ENCODE measurements at places on chromosomes 4 and X.

GRCh38 chr4:33116871-33117270 is 2396.7 kb downstream of the PCDH7 start:
- peak; percentile 33 for DNase-seq

DNA sequence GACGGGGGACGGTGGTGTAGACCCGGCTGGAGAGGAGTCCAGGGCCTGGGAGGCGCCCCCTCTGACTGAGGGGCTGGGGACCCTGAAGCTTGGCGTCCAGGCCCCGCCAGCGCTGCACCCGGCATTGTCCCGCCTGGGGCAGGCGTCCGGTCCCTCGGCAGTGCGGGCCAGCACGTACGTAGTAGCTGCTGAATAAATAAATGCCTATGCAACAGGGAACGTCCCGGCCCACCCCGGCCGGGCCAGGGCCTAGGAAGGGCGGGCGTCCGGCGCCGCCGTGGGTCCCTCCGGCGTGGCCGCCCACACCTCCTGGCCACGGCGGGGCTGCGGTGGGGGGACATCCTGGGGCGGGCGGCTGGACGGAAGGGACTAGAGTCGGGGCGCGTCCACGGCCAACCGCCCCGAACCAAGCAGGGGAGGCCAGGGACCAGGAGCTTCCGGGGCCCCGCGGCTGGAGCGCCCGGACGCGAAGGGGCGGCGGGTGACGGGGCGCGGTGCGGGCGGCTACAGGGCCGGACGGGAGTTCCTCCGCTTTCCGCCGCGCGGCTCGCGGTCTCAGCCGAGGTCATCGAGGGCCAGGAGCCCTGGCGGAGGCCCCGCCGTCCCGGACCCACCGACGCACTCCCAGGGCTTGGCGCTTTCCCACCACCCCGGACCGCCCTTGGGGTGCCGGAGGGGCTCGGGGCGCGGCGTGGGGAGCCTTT is 886 bp upstream of the WWC2 start:
- DNase-seq: peak; percentile 75

DNA sequence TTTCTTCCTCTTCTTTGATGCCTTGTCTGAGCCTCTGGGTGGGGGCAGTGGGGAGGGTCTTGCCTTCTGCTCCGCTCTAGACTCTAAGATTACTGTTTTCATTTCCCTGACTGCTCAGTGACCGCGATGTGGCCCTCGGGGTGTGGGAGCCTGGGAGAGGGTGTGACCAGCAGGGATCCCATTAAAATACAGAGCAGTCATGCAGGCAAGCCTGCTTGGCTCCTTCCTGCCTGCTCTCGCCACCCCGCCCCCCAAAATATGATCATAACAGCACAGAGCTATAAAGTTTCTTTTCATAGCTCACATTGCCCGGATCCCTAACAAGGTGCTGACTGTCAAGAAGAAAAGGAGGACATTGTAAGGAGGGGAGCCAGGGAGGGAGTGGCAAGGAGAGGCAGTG is 332.9 kb downstream of the RAB28 start:
- DNase-seq: no peak

DNA sequence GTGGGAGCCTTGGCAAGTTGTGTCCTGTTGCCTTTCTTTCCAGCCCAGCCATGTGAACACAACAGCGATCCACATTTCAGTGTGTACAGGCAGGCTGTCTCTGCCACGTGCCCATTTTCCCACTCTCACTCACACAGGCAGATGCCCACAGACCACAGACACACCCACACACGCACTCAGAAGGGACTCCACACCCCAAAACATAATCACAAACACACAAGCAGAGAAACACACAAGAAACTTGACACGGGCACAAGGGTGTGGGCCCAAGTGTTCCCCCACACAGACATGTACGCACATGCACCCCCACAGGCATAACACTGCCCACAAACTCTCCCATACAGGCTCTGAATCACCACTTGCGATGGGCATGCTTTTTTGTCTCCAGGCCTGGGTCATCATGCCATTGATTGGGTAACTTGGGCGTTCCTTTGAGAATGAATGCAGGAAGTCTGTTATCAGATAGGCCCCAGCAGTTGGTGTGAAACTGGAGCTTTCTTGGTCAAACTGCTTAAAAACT is 84.3 kb downstream of the NBDY start:
- DNase-seq: peak; percentile 66

DNA sequence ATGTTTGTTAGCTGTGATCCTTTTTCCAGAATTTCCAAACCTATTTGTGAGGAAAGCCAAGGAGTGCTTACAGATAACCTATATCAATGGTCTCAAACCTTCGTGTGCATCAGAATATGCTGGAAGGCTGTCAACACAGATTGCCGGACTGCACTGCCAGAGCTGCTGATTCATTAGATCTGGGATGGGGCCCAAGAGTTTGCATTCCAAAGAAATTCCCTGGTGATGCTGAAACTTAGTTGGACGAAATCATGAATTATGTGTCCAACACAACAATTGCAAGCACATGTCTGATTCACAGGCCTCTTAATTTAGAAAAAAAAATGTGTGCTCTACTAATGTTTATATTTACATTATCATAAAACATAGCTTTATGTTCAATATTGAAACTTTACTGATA is 544.0 kb upstream of the AMOT start:
- DNase-seq: peak; percentile 45

Measured in EH (cell line).